ENCODE measurements at places on chromosomes 13 and 19.

DNA sequence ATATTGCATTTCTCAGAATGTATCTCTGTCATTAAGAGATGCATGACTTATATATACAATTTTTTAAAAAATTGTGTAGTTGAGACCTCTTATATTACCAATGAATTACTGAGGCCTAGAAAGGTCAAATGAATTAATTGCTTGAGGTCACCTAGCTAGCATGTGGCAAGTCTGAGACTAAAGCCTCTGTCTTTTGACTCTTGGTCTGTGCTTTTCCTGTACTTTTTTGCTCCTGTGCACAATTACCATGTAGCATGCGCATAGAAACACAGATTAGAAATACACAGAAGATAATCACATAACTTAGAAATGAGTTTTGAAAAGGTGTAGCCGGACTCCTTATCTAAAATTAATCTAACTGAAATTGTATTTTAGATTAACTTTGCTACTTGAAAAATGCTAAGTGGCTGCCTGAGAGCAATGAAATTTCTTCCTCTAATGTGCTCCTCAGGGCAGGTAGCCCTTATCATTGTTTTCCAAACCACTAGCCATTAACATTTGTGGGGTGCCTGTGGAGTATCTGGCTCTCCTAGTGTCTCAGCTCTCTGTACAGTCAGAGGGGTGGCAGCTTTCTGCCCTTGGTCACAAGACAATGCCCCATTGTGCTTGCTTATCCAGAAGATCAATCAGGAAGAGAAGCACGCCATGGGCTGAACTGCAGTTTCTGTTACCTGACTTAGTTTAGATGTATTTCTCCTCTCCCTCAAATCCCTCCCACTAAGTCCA lies 119.6 kb downstream of the RFC3 start:
- DNase-seq, result no peak

GRCh38 chr13:79716191-79716590 lies 235.2 kb downstream of the NDFIP2 start:
- no peak for DNase-seq

GRCh38 chr13:98071316-98071715 lies 71.6 kb upstream of the FARP1 start:
- DNase-seq, result no peak

- DNase-seq, result no peak
These were observed at the start of gene FCHO1 for GRCh38 chr19:17751103-17751911. TSS of gene FCHO1 (plus strand) at chr19:17751477. CDS start at chr19:17755165, 3,688 bp downstream.

GRCh38 chr13:109892101-109892500 lies 105.7 kb upstream of the IRS2 start:
- no peak for DNase-seq

- DNase-seq, result no peak
These were observed 882.6 kb upstream of the SLITRK5 start for GRCh38 chr13:86788616-86789015.

DNA sequence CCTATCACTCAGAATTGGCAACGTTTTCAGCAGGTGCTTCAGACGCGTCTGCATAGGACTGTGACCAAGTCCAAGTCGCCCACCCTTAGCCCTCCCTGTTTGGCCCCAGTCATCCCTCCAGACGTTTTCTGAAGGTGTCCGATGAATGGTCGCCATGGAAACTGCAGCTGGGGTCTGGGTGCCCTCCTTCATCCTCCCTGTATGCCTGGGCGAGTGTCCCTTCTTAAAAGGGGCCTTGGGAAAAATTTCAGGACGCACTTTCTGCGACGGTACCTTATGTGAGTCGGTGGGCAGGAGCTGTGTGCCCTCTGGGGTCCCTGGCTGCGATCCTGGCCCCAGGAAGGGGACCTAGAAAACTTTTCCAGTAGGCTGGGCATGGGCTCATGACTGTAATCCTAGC lies 25.1 kb downstream of the MAN2B1 start:
- DNase-seq, result no peak

GRCh38 chr19:7458675-7459074 lies 30.2 kb downstream of the PEX11G start:
- no peak for DNase-seq

- no peak for DNase-seq
These were observed 2.2 kb upstream of the FCHO1 start for GRCh38 chr19:17748884-17749638.

DNA sequence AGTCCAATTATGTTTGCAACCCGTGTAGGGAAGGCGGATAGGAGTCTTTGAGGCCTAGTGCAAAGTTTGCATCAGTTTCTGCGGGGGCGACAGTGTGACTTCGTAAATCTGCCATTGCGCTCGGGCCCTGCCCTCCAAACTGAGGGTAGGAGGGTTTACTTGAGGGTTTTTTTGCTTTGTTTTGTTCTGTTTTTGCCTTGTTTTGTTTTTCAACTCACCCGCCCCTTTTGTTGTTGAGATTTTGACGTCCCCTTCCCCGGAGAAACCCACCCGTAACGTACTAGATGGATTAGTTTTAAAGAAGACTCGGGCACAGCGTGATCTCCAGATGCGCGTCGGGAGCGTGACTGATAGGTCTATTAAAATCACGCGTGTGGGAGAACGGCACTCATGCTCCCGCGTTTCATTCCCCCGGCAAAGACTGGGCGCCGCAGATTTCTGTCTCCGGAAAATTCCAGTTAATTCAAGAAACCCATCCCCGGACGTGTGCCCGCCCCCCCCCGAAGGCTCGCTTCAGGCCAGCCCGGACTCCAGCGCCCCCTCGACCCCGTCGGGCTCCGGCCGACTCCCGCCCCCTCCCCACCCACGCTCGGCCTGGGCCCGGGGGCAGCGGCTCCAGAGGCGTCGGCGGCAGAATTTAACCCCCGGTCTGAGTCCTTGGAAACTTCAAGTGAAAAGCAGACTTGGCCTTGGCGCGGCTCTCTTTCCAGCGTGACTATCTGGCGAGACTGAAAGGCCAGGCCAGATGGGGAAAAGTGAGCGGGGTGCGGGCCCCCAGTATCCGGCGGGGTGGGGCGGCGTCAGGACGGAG lies 5.0 kb downstream of the SOX1 start:
- DNase-seq, result no peak

- DNase-seq, result peak; percentile 91
These were observed 3.9 kb upstream of the SSBP4 start for GRCh38 chr19:18415178-18415867.

- DNase-seq, result no peak
These were observed 81.4 kb upstream of the MEDAG start for GRCh38 chr13:30824651-30825050.

- DNase-seq, result no peak
These were observed 40.2 kb downstream of the SMIM24 start for GRCh38 chr19:3440082-3440481.

- no peak for DNase-seq
These were observed 180.2 kb downstream of the SLITRK5 start for GRCh38 chr13:87851410-87851809.

DNA sequence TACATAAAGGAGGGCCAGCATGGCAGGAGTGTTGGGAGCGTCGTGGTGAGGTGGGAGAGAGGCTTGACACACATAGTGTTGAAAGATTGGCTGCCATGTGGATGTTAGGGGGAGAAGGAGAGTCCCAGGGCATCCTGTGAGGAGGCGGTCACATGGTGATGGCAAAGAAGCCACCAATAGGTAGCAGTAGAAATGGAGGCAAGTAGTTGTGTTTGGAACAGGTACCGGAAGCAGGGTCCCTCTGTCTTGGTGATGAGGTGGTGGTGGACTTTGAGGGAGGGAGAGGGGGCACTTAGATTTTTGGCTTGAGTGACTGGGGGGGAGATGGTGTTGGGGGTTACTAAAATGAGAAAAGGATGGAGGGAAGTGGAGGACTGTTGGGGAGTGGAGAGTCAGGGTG lies 193.2 kb upstream of the RNF113B start:
- DNase-seq, result no peak

- no peak for DNase-seq
These were observed 26.4 kb downstream of the PTPRS start for GRCh38 chr19:5314012-5314906.

GRCh38 chr19:15253061-15253460 lies 20.8 kb upstream of the EPHX3 start:
- DNase-seq, result no peak

All from left hindlimb (tissue), 1 donor.